Hematopoietic multipotent progenitor cell (in vitro differentiated cells): ENCODE measurements at places on chromosomes 3 and 15.

GRCh38 chr3:5205165-5205941 lies 17.8 kb downstream of the EDEM1 start:
- no peak for DNase-seq

GRCh38 chr15:96322536-96323318 lies 7.8 kb upstream of the NR2F2 start:
- no peak for DNase-seq

GRCh38 chr15:61834076-61834697 lies 226.1 kb downstream of the VPS13C start:
- DNase-seq = peak; percentile 66

- DNase-seq = no peak
Measured at GRCh38 chr15:26882112-26882511, 15.2 kb downstream of the GABRA5 start.

DNA sequence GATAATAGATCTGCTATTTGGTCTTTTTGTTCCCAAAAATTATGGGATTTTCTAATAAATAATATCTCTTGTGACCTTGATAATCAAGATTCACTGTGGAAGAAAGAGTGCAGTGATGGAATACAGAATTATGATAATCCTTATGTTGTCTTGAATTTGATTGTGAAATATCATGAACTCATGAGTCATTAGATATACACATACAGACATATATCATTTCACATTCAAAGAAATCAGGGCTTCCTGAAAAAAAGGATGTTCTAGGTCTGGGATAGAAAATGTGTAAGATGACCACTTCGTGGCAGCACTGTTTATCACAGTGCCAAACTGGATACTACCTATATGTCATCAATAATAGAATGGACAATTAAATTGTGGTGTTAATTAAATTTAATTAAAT lies 97.7 kb downstream of the DPH6 start:
- no peak for DNase-seq

DNA sequence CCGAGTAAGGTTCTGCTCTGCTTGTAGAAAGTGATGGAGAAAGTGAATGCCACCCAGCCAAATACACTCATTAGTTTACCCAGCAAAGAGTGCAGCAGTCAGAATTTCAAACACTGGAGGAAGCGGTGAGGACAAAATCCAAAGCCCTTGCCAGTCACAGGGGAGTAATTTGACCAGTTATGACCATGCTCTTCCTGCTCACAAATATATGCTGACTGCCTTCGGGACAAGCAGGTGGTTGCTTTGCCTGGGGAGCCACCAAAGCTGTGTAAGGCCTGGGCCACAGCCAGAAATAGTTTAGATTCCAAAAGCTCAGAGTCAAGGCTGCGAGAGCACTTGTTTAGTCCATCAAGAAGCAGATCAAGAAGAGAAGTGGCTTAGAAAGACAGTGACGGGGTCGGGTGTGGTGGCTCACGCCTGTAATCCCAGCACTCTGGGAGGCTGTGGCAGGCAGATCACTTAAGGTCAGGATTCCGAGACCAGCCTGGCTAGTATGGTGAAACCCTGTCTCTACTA lies 51.0 kb upstream of the ATP13A3 start:
- no peak for DNase-seq

DNA sequence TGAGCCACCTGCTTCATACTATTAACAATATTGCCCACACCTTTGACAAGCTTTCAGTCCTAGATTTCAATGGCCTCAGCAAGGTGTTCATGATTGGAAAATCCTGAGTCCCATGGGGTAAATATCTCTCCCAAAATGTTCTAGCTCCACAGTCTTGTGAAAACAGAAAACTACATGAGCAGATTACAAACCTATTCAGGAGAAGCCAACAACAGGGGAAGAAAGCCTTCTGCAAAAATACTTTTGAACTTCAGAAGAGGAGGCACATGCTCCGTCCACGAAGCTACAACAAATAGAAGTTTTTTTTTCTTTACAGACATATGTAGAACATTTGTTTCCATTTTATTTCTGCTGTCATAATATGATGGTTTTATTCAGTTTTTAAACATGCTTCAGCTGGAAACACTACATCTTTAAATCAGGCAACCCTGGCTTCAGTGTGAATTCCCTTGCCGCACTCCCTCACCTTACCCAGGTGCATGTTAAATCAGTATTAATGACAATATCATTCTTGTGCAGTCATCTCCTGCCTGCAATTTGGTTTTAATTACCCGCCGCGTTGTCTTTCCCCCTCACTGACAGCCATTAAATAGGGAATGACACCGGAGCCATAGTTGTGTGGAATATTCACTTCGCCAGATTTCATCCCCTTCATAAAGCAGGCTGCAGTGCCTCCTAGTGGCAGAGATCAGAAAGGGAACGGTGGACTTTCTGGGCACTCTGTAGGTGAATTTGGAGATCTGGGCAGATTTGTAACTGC lies 725.5 kb upstream of the ARRDC4 start:
- no peak for DNase-seq

- DNase-seq = no peak
Measured at GRCh38 chr15:70323111-70323851, 225.6 kb upstream of the TLE3 start.

GRCh38 chr3:194592798-194593752 lies 40.1 kb downstream of the TMEM44 start:
- DNase-seq = no peak

DNA sequence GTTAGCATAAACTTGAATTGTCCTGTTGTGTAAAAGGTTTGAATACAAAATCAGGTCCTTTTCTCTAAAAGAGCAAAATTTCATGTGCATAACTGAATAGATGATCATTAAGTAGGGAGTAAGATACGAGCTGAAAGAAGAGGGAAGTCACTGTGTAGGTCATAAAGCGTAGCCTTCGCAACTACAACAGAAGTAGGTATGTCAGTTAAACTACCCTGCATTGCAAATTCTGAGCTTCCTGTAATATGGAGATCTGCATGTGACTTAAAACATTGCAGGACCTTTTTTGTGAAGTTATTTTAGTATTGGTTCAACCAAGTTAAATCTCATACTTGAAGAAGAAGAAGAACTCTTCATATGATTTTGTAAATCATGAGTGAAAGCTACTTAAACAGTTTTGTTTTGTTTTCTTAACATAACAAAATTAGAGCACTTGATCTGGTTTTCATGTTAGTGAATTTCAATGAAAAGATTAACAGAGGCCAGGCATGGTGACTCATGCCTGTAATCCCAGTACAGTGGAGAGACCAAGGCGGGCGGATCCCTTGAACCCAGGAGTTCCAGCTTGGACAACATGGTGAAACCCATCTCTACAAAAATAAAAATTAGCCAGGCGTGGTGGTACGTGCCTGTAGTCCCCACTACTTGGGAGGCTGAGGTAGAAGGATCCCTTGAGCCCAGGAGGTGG lies 26.4 kb downstream of the ARMC8 start:
- DNase-seq = no peak

- DNase-seq = no peak
Measured at GRCh38 chr15:58074452-58074851, 8.9 kb upstream of the ALDH1A2 start.

DNA sequence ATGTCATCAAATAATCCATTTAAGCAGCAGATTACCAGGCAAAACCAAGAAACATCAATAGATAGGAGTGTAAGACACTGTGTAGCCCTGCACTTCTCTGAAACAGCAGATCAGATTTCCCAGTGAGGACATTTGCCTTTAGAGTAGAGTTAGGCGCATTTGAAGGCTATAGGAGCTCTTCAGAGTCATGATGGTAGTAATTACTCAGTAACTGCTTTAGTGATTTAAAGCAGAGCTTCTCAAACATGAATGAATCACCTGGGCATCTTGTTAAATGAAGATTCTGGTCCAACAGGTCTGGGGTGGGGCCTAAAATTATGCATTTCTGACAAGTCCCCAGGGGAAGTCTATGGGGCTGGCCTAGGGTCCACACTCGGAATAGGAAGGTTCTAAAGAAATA lies 36.9 kb downstream of the THRB start:
- DNase-seq = no peak

- no peak for DNase-seq
Measured at GRCh38 chr15:28948036-28948435, 62.3 kb downstream of the APBA2 start.

GRCh38 chr3:55692957-55693558 lies 206.0 kb upstream of the WNT5A start:
- DNase-seq = no peak

DNA sequence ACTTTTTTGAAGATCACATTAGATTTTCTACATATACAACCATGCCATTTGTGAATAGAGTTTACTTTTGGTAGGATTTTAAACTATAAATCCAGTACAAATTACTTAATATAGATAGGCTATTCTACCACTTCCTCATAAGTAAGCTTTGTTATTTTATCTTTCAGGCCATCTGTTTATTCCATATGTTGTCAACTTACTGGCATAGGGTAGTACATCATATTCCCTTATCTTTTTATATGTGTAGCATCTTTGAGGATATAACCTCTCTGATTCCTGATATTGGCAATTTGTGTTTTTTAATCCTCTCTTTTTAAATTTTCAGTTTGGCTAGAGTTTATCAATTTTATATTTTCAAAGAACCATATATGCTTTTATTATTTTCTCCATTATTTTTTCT lies 515.4 kb downstream of the DIPK2A start:
- no peak for DNase-seq

- no peak for DNase-seq
Measured at GRCh38 chr3:13042127-13042701, 31.0 kb downstream of the IQSEC1 start.

GRCh38 chr3:142445816-142446254 lies 2.0 kb downstream of the XRN1 start:
- peak; percentile 44 for DNase-seq

GRCh38 chr3:70861855-70862254 lies 549.4 kb upstream of the MDFIC2 start:
- DNase-seq = no peak

DNA sequence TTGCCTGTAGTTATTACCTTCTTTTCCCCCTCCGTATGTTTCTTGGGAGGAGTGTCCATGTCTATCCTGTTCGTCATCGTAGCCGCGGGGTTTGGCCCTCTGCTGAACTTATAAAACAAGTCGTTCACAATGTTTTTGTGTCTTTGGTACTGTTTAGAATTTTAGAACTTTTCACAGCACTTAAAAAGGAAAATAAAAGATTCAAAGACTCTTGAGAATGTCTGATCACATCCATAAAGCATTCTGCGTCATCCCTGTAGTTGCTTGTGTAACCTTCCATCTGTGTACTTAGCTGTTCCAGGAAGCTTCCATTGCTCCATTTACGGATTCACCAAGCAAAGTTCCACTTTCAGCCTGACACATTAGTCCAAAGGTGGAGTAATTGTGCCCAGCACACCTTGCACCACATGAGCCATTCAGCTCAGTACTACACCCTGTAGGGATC lies 677.1 kb upstream of the NR2F2 start:
- DNase-seq = no peak

DNA sequence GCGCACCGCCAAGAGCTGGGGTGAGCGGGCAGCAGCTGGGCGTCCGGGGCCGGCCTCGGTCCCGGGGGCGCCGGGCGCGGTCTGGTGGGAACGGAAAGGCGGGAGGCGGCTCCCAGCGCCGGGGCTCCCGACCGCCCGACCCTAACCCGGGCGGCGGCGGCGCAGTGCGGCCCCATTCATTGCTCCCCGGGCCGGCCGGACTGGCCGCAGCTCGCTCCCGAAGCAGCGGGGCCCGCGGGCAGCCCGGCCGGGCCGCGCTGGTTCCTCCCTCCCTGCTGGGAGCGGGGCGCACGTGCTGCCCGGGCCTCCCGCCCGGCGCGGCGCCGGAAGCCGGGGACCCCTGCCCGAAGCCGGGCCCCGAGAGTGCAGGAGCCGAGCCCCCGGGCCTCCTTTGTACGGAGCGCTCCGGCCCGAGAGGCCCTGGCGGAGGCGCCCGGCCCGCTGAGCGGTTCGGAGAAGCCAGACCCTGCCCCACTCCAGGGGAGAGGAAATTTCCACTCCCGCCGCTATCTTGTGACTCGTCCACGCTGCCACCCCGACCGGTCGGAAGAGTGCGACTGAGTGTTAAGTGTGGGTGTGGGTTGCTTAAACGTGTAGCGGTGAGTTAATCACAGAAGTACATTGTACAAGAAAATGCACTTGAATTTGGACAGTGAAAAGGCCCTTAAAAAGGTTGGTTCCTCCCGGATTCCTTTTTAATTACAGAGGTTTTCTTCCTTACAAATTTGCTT lies 613 bp downstream of the ATP1B3 start:
- peak; percentile 17 for DNase-seq

GRCh38 chr3:169128579-169128978 lies 534.9 kb downstream of the MECOM start:
- no peak for DNase-seq

DNA sequence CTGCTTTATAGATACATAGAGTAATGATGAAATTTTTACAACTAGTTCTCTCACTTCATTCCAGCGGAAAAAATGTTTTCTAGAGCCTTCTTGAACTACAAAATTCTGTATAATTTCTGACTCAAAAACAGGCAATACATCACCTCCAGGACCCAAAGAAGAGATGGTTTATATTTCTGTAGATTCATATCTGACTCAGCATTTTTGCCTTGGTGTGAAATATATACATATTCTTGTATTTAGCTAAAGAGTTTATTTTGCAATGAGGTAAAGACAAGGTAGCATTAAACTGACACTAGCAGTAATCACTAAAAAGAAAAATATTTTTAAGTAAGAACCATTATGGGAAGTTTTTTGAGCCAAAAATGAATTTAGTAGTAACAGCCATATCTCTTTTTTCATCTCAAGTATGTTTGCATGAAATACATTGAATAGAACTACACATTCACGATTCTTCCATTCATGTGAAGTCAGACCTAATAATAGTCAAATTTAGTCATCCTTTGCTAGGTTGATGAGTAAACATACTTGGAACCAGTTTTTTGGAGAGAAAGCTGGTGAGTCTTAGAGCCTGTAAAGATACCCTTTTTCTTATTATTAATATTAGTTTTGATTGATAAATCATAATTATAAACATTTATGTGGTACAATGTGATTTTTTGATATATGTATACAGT lies 31.6 kb downstream of the COL8A1 start:
- DNase-seq = no peak

- peak; percentile 76 for DNase-seq
Measured at GRCh38 chr3:56799251-56799882, 2.4 kb downstream of the ARHGEF3 start.

DNA sequence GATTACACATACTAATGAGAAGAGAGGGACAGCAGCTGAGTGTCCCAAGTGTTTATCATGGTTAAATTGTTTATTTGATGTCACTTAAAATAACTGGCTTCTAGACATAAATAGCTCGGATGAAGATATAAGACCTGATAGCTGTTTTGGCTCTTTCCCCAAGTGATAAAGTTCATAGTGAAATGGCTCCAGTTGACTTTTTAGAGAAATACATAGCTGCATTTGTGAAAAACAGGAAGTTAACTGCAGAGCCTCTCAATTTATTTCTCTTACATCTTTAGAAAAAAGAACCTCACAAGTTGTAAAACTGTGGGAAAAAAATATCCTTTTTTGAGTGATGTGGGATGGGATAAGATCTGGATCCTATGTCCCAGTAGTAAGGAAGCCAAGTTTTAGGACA lies 332.9 kb upstream of the RASGRP1 start:
- DNase-seq = no peak
